ENCODE measurements at places on chromosomes 6 and 20.

DNA sequence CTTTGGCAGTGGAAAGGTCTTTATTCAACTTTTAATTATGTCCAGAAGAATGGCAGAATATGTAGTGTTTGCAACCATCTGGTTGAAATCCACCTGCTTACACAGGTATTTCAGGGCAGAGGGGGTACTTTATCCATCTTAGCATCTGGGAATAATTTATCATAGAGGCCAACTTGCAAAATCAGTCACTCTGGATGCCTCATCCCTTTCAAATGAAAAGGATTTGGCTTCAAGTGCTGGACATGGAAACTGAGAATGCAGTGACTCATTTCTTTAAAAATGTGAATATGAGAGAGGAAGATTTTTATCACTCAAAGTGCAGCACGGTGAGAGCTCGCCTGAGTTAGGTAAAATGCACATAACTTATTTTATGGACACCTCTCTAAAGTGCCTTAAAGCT lies 758.3 kb downstream of the KIF16B start:
- no peak for DNase-seq

DNA sequence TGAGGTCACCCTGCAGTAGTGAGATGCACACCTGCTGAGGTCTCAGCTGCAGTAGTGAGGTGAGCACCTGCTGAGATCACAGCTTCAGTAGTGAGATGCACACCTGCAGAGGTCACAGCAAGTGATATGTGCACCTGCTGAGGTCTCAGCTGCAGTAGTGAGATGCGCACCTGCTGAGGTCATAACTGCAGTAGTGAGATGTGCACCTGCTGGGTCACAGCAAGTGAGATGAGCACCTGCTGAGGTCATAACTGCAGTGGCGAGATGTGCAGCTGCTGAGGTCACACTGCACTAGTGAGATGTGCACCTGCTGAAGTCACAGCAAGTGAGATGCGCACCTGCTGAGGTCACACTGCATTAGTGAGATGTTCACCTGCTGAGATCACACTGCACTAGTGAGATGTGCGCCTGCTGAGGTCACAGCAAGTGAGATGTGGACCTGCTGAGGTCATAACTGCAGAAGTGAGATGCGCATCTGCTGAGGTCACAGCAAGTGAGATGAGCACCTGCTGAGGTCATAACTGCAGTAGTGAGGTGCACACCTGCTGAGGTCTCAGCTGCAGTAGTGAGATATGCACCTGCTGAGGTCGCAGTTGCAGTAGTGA lies 20.8 kb downstream of the ZDHHC14 start:
- no peak for DNase-seq

GRCh38 chr20:48090784-48091183 lies 305.5 kb upstream of the SULF2 start:
- no peak for DNase-seq

GRCh38 chr6:166633732-166634535 lies 6.9 kb upstream of the RPS6KA2 start:
- DNase-seq: peak; percentile 66

DNA sequence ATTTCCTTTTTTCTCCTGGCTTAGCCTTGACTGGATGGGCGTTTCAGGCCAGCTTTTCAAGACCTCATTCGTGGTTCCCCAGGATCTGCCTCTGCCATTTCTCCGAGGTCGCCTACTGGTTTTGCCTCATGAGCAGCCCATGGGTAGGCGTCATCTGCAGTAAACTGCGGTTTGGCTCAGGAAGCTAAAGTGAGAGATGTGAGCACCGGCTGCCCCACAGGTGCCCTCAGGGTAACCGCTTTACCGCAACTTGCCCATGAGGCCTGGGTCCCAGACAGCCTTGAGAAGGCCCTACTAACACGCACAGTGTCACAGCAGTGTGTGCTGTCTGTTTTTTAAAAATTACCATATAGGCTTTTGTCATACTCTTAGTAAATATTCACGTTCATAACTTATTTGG lies 53.4 kb upstream of the TBXT start:
- DNase-seq: no peak

DNA sequence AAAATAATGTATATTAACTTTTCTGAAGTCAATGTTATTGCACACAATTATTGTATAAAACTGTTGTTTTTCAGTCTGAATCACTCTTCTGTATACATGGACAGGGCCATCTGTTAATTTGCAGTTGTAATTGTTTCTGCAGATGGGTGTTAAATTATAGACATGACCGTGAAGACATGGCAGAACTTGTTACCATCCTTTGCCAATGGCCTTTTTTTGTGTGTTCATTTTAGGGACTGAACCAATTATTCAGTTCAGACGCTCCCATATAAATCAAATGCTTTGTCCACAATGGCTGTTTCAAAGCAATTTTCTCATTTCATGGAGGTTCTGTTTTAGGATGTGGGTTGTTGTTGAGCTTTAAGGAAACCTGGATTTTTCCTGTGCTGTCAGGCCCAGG lies 533.7 kb downstream of the DOK5 start:
- DNase-seq: no peak

Data from dermis blood vessel endothelial cell (primary cell).